ENCODE measurements at places on chromosomes 5 and 9.

DNA sequence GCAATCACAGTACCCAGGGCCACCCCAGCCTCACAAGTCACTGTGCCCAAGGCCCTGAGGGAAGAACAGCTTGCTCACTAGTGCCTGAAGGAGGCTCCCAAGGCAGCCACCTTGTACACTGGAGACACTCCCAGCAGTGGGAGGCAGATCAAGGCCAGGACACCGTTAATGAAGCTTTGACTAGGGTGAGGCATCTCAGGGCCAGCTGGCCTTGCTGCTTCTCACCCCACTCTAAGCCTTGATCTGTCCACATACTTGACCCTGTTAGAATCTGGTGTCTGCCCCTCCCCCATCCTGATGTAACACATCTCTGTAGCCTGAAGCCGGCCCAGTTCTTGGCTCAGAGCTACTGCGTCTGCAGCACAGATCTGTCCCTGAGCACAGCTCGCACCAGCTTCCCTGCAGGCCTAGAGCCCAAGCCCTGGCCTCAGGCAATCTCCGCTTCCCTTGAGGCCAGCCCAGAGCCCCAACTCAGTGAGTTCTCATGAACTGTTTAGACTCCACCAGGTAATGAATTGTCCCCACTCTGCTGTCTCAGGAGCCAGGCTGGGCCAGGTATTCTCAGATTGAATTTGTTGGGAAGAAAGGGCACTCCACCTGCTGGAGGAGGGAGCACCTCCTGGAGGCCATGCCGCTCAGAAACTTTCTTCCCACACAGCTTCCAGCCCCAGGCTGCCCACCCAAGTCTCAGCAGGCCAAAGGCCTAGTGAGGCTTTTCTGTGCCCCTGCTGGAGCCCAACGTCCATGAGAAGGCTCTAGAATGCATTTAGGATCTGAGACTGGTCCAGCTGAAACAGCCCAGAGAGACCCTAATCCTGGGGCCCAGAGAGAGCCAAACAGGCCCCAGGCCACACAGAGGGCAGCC lies 13.4 kb upstream of the JADE2 start:
- no peak for DNase-seq

DNA sequence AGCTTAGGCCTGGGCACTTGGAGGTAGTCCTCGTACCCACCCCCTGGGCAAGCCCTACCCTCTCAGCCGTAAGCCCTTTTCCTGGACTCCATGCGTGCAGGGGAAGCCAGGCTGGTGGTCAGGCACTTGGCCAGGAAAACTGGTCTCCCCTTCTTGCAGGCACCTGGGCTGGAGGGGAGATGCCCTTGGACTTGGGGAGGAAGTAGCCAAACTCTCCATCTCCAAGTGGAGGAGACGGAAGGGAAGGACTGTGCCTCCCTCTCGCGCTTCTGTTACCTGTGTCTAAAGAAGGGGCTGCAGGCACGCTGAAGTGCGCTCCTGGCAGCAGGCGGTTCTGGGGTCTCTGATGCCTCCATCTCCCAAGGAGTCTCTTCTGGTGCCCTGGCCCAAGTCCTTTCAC lies 283.9 kb downstream of the PBX3 start:
- DNase-seq, result no peak

GRCh38 chr9:11328326-11328725 lies 715.5 kb upstream of the PTPRD start:
- DNase-seq, result no peak

DNA sequence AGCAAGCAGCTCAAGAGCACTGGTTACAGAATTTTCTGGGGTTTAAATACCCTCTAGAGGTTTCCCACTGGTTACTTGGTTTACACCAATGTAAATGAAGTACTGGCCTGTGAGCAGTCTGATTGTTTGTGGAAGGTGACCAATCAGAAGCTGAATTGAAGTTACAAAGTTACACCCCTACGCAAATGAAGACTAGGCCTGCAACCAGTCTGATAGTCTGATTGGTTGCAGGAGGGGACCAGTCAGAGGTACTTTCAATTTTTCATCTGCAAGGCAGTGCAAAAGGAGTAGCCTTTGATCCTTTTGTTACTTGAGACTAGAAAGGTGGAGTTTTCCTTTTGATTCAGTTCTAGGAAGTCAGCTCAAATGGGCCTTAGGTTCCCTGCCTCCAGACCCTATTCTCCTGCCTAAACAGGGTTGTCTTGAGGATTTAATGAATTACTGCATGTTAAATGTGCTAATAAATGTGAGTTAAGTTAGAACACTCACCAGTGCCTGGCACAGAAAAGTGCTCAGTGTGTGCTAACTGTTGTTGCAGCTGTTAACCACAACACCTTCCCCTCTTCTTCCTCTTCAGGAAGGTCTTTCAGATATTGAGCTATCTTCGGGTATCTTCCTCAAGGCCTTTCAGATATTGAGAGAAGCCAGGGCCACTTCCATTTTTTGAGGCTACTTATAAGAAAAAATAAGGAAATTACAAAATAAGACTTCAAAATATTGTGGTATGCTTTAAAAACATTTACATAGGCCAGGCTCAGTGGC lies 32.1 kb upstream of the CLINT1 start:
- no peak for DNase-seq

DNA sequence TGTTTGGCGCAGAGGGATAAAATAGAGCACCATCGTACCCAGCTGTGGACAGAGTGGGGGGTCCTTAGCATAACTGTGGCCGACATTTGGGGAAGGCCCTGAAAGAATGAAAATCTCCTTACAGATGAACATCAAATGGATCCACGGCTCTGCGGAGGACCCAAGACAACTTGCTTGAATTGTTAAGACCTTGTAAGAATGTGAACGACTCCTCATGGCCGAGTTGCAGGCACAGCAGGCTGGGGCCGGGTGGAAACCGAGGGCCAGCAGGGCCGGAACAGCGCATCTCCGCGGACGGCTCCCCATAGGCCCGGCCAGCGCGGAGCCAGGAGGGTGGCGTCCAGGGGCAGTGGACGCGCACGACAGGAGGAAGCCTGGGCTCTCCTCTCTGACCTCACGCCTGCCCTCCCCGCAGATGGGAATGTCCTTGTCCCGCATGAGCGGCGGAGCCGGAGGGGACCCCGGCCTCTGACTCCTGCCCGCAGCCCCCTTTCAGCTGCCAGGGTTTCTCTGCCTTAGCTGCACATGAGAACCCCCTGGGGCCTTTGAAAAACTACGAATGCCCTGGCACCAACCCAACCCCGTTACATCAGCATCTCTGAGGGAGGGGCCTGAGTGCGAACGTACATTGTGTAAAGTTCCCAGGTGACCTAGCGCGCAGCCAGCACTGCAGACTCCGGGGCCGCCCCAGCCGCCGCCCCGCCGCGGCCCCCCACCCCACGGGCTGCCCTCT lies 36.2 kb upstream of the PTCH1 start:
- DNase-seq, result peak; percentile 54

GRCh38 chr9:121841771-121842611 lies 190.6 kb downstream of the DAB2IP start:
- DNase-seq, result no peak

- DNase-seq, result no peak
Measured at GRCh38 chr9:78021697-78022096, 9.9 kb downstream of the GNAQ start.

DNA sequence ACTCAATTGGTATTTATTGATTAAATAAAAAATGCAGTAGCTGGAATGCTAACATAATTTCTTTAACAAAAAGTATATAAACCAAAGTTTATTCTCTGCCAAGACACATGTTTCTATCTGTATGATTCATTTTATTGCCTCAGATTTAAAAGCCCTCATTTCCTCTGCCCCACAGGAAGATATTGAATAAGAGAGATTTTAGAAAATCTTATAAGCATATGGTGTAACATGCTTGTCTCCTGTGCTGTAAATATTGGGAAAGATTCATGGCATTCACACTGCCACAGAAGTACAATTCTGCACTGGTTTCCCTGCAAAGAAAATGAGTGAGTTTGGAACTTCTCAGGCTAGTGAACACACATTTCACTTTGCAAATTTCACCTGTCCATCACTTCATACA lies 134.9 kb upstream of the FBXL7 start:
- no peak for DNase-seq

GRCh38 chr5:9401786-9402472 lies 143.9 kb downstream of the SEMA5A start:
- no peak for DNase-seq

DNA sequence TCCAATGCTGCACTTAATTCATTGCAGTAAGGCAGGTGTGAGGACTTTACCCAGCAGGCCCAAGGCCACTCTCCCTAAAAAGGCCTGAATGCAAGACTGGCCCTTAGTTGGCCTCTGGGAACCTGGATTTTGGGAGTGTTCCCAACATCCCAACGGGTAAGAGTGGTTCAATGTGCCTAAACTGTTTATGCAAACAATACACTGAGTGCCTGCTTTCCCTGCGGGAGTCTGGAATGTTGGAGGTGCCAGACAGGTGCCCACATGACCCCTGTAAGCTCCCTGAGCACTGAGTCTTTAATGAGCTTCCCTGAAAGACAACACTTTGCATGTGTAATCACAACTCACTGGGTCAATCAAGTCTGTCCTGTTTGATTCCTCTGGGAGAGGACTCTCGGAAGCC lies 37.4 kb downstream of the NSUN2 start:
- DNase-seq, result no peak

- DNase-seq, result no peak
Measured at GRCh38 chr5:16866795-16867576, 69.1 kb downstream of the MYO10 start.

DNA sequence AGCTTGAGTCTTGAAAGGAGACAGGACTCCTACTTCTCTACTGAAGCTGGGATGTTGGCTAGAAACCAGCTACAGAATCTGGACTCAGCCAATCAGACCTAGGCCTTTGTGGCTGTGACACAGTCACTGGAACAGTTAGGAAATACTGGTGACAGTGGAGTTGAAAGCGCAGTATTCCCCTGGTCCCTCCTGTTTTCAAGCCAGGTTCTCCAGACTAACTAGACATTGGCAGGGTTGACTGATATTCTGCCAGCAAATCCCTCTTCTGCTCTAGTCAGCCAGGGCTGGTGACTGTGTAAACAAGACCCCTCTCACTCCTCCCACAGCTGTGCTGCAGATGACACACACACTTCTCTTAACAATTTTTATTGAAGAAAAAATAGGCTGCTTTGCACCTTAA lies 8.7 kb downstream of the SHROOM1 start:
- no peak for DNase-seq

DNA sequence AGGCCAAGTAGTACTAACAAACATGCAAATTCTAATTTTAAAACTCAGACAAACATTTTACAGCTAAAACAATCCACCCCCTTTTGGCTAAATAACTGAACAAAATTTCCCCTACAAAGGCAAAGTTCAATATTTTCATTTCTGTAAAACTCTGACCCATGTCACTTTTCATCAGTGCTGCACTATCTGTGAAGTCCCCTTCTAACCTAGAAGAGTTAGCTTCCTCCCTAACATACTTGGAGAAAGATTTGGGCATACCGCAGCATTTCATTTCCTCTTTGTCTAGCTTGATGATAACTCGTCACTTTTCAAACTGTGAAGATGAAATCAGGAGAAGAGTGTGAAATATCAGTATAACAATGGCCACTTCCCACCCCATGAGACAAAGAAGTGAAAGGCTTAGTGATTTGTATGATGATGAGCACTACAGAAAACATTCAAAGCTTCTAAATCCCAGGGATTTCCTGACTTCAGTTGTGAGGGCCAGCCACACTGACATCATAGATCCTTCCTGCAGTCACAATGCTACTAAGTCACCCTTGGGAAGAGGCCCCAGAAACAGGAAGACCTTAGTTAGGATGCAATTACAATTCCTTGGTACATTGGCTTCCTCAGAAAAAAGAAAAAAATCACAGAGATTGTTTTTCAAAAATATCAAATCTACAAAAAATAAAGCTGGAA lies at the start of gene FAM81B:
Gene FAM81B (plus strand): TSS at position 555 of the 681 bp plus-strand sequence. CDS start 24 bp downstream, at position 579.
- DNase-seq, result no peak

- no peak for DNase-seq
Measured at GRCh38 chr9:135961811-135962695, 880 bp upstream of the UBAC1 start.

DNA sequence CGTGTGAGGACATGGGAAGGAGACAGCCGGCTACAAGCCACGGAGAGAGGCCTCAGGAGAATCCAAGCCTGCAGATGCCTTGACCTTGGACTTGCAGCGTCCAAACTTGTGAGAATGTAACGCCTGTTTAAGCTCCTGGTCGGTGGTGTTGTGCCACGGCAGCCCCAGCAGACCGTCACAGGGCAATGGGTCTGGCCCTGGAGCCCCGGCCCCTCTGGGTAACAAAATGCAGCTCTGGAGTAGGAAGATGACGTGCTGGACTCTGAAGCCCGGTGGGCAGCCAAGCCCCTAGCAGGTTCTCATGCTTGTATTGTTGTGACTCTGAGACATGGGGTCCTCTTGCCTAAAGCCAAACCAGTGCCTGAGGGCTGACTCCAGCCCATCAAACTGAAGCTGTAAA lies 174.7 kb downstream of the IRX2 start:
- DNase-seq, result no peak

- no peak for DNase-seq
Measured at GRCh38 chr5:35488055-35488454, 129.6 kb upstream of the SPEF2 start.

DNA sequence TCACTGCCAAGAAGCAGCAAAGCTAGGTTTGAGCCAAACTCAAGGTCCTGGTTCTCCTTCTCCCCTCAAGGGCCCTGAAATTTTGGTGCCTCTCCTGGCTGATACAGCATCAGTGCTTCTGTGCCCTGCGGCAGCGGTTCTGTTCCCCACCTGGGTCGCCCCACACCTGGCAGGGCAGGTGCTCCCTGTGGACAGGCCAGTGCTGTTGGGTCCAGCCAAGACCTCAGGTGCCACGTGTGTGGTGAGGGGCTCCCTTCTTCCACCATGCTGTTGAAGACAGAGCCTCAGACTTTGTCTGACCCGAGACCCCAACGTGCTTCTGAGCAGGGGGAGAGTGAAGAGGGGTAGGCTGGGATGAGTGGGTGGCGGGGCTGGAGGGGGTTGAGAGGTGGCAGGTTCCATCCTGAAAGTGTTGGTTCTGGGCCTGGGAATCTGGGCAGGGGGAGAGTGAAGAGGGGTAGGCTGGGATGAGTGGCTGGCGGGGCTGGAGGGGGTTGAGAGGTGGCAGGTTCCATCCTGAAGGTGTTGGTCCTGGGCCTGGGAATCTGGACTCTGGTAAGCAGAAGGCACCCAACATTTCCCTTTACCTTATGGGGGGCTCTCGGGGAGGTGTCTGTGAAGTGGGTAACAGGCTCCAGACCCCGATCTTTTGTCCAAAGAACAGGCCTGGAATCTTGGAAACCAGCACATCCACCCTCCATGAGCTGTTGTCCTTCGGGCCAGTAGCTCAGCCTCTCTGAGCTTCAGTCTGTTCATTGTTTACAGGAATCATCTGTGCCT lies 2.3 kb downstream of the PLEKHG4B start:
- DNase-seq, result no peak

DNA sequence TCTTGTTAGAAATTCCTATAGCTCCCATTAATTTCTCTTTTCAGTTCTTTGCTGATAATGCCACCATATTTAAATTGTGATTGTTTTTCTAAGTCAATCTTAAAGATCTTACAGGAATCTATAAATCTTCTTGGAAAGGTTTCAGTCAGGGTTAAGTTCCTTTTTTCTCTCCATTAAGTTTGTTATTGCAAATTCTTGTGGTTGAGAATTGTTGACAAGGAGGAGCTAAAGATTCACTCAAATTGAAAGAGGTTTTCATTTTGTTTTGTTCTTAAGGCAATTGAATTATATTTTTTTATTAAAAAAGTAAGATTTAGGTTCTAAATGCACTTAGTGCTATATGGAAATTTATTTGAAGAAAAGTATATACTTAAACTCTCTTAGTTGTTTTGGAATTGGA lies 213.4 kb downstream of the PRR16 start:
- no peak for DNase-seq
